Cortex of kidney (tissue), 1 donor: ENCODE measurements at places on chromosomes 6 and 20.

GRCh38 chr20:41287327-41287726 lies 30.2 kb downstream of the ZHX3 start:
- DNase-seq, result no peak

DNA sequence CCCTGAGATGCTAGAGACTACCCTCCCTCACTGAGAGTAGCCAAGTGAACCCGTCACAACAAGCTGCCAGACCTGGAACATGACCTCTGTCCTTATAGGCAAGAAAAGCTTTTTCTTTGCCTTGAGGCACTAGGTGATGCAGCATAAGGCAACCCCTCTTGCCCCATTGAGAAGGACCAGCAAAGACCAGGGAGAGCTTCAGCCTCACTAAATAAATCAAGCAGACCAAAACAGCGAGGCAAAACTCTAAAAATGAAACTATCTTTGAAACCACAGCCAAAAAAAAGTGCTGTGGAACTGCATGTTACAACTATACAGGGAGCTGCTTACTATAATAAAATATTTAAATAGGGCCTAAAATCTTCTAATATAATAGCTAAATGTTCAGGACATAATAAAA lies 62.6 kb upstream of the FAM83B start:
- DNase-seq, result no peak

GRCh38 chr6:145977881-145978280 lies 13.7 kb upstream of the SHPRH start:
- DNase-seq, result no peak

DNA sequence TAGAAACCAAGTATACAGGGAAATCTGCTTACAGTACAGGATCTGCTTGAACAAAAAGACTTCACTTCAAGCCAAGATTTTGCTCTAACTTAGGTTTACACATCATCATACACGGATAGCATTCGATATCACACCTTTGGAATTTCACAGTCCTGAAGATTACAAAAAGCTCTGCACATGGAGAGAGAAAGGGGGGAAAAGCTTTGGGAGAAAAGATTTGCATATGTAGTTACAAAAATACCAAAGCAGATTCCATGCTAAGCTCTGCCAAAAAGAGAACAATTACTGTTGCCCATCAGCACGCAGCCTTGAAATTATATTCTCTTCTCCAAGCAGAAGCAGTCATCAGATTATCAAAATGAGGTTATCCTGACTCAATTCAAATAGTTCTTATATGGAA lies 62.0 kb downstream of the HIVEP2 start:
- DNase-seq, result no peak

- DNase-seq, result no peak
Observed at GRCh38 chr20:37775200-37775599, 81.4 kb downstream of the CTNNBL1 start.

DNA sequence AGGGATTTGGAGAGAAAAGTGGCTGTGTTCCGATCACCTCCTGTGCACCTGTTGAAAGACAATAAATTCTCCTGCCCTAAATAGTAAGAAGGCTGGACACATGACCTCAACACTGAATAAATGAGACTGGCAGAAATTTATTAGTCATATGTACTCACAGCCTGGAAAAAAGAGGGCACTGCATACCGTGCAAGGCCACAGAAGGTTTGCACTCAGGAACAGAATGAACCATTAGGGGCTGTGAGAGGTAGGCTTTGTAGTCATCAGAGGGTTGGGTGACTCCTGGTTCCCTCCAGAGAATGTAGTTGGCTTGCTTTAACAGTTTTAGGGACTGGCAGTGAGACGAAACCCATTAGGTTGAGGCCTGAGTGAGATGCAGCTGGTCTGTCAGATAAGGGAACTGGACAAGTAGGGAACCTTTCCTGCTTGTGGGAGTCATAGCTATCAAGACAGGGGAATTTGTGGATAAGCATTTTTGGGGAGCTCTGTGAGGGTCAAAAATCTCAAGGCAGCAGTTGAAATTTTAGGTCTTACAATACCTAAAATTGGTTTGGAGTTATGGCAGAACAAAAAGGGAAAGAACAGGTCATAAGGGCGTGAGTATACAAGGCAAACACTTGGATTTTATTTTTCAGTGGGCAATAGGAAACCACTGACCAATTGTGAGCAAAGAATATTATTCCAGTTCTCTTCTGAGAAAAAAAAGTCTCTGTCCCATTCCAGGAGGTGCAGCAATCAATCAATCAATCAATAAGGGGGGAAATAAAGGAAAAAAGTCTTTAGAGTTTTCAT lies 67.9 kb upstream of the BTN3A2 start:
- DNase-seq, result no peak

DNA sequence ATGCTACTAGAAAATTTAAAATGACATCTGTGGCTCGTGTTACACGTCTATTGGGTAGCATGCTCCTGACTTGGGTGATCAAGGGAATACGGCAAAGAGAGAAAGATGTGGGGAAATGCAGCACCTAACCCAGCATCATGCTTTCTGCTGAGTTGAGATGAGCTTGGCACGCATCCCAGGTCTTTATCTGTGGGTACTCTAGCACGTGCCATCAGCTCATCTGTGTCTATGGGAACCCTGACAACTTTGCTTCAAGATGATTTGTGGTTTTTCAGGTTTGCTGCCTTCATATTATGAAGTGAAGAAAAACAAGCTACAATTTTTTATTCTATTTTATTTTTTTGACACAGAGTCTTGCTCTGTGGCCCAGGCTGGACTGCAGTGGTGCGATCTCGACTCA lies 21.0 kb downstream of the RNASET2 start:
- no peak for DNase-seq

- DNase-seq, result no peak
Observed at GRCh38 chr6:136979206-136979605, 57.1 kb downstream of the SLC35D3 start.

DNA sequence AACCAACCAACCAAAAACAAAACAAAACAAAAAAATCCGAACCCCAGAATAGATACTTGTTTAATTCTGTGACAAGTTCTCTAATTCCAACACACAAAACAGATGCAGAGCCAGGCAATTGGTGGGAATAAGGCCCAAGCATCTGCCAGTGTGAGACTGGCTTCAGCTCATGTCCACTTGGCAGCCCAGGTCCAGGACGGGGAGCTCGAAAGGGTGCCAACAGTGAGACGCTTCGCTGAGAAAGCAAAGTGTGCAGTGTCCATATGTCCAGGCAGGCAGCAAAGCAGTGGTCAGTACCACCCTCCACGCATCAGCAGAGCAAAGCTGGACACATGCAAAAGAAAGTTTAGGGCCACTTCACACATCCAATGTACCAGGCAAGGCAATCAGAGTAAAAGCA lies 102.9 kb downstream of the RALGAPA2 start:
- no peak for DNase-seq

- no peak for DNase-seq
Observed at GRCh38 chr6:155747491-155747890, 291.9 kb upstream of the NOX3 start.

- no peak for DNase-seq
Observed at GRCh38 chr6:452301-453067, 60.9 kb downstream of the IRF4 start.

DNA sequence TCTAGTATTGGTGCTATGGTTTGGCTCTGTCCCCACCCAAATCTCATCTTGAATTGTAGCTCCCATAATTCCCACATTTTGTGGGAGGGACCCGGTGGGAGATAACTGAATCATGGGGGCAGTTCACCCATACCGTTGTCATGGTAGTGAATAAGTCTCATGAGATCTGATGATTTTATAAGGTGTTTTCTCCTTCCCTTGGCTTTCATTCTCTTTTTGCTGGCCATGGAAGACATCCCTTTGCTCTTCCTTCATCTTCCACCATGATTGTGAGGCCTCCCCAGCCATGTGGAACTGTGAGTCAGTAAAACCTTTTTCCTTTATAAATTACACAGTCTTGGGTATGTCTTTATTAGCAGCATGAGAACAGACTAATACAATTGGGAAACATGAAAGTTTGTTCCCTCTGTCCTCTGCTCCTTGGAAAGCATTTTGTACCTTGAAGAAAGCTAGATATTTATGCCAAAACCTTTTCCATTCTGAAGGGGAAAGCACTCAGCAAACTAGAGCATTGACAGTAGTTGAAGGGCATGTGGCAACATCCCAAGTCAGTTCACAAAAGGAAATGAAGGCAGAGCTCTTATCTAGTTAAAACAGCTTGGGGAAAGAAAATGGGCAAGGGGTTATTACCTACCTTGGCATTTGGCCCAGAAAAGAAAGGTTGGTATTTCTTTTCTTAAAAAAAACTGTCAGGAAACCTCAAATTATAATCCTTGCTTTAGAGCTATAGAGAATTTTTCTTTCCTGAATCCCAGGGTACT lies 10.7 kb upstream of the TNFAIP3 start:
- DNase-seq, result no peak

DNA sequence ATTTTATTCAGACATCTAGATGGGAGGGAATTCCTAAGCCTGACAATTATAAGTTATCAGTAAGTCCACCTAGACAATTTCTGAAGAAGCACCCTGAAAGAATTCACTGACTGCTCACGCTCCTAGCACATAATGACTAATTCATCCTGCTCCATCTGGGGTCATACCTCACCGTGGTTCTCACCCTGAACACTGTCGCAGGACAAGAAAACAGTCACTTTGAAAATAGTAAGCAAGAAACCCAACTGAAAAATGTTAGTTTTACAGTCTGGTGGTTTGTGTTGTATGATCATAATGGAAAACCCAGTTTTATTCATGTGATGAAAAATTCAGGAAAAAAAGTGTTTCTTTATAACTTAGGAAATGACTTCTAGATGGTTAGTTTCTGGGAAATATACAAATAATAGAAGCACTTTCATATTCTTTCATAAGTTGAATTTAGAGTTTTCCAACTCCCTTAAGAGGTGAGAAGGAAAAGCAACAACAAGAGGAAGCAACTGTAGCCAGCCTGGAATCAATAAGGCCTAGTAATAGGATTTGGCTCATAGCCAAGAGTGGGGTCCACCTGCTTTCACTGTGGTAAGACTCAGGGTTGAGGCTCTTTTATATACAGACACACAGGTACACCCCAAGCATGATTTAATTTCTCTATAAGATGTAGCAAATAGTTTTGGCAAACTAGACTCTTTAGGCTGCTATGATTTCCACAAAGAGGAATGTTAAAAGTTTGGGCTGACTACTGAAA lies 94.1 kb downstream of the HIVEP2 start:
- no peak for DNase-seq

DNA sequence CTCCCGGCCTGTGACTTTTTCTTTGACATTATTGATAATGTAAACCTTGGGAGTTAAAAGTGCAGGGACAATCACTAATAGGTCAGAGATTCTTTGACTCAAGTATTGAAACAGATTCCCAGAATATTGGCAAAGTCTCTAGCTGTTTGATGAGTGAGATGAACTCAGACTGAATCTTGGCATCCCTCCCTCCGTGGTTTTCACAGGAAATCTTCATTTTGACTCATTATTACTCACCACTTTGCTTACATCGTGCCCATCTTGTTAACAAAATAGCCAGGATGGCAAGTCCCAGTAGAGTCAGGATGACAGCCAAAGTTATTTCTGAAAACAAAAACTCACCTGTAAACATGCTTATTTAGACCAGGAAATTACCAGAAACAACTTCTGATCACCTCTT lies 2.0 kb downstream of the TSBP1 start:
- no peak for DNase-seq

GRCh38 chr6:121520337-121521163 lies 85.1 kb downstream of the GJA1 start:
- no peak for DNase-seq

- no peak for DNase-seq
Observed at GRCh38 chr6:56368491-56368890, 121.1 kb upstream of the COL21A1 start.

- DNase-seq, result no peak
Observed at GRCh38 chr6:435441-436307, 44.1 kb downstream of the IRF4 start.

DNA sequence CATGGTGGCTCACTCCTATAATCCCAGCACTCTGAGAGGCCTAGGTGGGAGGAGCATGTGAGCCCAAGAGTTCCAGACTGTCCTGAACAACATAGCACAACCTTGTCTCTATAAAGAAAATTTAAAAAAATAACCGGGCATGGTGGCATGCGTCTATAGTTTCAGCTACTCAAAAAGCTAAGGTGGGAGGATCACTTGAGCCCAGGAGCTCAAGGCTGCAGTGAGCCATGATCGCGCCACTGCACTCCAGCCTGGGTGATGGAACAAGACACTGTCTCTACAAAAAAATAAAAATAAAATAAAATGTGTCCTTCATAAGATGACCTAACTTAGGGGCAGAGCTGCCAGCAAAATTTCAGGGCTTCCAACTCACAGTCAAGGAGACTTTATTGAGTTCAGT lies 12.6 kb downstream of the ID4 start:
- no peak for DNase-seq

DNA sequence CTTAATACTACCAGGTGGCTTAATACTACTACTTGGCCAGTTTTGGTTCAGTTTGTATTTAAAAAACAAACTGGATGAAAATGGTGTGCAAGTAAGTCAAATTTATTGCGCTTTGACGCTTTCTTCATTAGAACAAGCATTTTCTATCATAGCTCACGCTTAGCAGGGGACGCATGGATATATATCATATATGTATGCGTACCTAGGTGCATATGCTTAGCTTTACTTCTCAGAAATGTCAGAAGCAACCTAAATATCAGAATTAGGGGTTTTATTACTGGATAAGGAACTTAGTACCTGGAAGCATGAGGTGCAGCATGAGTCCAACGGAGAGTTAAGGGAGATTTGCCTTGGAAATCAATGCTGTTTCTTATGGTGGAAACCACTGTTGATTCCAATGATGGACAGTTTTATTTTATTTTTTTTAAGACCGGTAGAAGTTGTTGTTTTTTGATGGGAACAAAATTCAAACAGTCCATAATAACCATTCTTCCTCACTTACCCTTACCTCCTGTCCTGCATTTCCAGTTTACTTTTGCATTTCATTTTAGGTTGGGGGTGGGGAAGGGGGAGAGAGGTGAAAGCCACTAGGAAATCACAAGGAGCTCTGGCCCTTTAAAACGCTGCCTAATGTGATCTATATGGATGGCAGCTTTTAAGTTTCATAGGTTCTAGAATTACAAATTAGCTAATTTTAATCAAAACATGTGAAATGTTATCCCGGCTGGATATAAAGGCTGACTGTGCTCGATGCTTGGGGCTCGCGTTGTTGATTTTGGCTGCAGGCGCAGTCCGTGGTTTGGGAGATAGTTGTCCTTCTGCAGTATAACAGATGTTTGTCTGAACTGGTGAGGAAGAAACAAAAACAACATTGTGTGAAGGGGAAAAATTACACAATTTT lies 2.1 kb downstream of the SOBP start:
- no peak for DNase-seq

GRCh38 chr6:26215585-26216358 lies 128.5 kb downstream of the HFE start:
- no peak for DNase-seq
